ENCODE measurements at places on chromosomes 16 and 17. TPM values are rescaled to one million over a fixed set of nuclear protein-coding genes. Genes with fewer than 3 reads are reported as not detected.

Gene BCL6B
- 0.16 TPM for total RNA-seq

Gene TBC1D3
- not detected for total RNA-seq

Gene PABPN1L
- not detected for total RNA-seq

Gene SDK2
- total RNA-seq, result 1.5 TPM

Gene WNK4
- not detected for total RNA-seq

Gene CACNA1G
- total RNA-seq, result 2.9 TPM

Gene MYBBP1A
- 51.1 TPM for total RNA-seq

Gene STH
- not detected for total RNA-seq

Gene TEX19
- not detected for total RNA-seq

Gene LPO
- total RNA-seq, result not detected

Gene KRT32
- not detected for total RNA-seq

Gene C17orf50
- not detected for total RNA-seq

Gene PSME3IP1
- 53.8 TPM for total RNA-seq

Gene DDX28
- 12.4 TPM for total RNA-seq

Gene KRT25
- not detected for total RNA-seq

Gene LITAFD
- total RNA-seq, result not detected
